ENCODE measurements at places on chromosomes 12 and 14. TPM values are rescaled to one million over a fixed set of nuclear protein-coding genes. Genes with fewer than 3 reads are reported as not detected.

The SPPL3 gene
- total RNA-seq = 53.6 TPM

The PLCZ1 gene
- not detected for total RNA-seq

The RITA1 gene
- 15.5 TPM for total RNA-seq

The RNASE3 gene
- not detected for total RNA-seq

The TDRD9 gene
- not detected for total RNA-seq

The STAC3 gene
- 1.1 TPM for total RNA-seq

Data from chondrocyte (in vitro differentiated cells).